ENCODE measurements at places on chromosomes 7 and 10. TPM values are rescaled to one million over a fixed set of nuclear protein-coding genes. Genes with fewer than 3 reads are reported as not detected.

DNA sequence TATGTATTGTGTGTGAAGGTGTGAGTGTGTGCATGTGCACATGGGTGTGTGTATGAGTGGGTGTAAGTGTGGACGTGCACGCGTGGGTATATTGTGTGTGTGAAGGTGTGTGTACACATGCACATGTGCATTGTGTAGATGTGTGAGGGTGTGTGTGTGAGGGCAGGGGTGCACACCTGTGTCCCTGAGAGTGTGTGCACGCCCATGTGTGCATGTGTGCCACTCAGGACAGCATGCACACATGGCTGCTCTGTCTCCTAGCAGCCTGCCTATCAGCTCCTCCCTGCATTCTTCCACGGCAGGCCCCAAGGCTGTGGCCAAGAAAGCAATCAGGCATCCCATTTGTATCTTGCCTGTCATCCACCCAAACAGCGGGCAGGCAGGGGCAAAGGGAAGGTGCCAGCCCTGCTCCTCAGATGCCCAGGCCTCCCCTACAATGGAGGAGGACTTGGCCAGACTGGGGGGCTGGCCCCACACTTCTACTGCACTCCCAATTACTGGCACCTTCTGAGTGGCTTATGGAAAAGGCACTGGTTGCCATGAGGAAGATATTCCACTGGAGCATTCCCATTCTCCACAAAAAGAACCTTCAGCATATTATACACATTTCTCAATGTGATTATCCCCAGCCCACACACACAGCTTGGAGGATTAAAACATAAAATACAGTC lies 380.4 kb upstream of the ZMIZ1 start:
- DNase-seq = peak; percentile 40

DNA sequence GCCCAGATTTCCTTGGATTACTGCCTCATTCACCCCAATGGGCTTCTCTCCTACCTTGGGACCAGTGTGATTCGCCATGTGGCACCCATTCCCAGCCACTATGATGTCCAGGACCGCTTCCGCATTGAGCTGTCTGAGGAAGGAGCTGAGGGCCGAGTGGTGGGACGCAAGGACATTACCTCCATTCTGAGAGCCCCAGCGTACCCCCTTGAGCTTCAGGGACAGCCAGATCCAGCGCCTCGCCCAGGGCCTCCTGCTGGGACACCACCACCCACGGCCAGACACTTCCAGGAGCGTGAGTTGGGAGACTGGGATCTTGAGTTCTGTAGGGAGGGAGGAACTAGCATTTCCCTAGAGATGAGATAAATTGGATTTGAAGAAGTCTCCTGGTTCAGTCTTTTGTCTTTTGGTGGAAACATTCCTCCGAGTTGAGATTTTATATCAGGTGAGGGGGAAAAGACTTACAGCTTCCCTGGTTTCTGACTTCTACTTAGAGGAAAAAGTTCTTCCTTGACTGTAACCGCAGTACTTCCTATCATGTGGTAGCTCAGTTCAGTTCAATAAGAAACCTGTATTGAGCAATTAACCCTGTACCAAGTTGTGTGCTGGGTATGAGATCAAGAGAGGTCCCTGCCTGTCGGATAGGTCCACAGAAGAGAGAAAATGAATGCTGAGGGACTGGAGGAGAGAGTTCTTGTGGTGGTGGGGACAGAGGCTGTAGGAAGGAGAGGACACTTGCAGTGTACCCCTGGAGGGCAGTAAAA lies 1.3 kb downstream of the MOSPD3 start:
- no peak for DNase-seq

The VENTX gene
- total RNA-seq = 0.04 TPM

The VWDE gene
- 1.6 TPM for total RNA-seq

The SPRN gene
- 0.53 TPM for total RNA-seq

- DNase-seq = no peak
These were observed 52.0 kb downstream of the THNSL1 start for GRCh38 chr10:25068152-25069058.

The PIK3CG gene
- total RNA-seq = 3.3 TPM

The PRSS2 gene
- total RNA-seq = 0.09 TPM

The LRRTM3 gene
- 2.6 TPM for total RNA-seq

The SLC37A3 gene
- total RNA-seq = 33.8 TPM

DNA sequence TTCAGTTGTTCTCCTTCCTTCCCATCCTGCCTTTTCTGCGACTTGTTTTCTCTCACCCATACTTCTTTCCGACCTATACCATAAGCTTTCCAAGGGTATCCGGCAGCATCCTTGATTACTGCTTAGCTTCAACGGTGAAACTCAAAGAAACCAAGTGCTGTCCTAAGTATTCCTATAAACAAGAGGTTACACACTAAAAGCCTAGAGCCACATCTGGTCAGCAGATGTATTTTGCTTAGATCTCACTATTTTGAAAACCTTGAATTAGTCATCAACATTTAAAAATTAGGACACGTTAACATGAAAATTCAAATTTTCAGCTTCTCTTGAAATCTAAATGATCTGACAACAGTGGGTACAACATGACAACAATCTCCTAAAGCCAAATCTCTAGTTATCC lies 20.0 kb downstream of the ARHGAP21 start:
- DNase-seq = peak; percentile 45

DNA sequence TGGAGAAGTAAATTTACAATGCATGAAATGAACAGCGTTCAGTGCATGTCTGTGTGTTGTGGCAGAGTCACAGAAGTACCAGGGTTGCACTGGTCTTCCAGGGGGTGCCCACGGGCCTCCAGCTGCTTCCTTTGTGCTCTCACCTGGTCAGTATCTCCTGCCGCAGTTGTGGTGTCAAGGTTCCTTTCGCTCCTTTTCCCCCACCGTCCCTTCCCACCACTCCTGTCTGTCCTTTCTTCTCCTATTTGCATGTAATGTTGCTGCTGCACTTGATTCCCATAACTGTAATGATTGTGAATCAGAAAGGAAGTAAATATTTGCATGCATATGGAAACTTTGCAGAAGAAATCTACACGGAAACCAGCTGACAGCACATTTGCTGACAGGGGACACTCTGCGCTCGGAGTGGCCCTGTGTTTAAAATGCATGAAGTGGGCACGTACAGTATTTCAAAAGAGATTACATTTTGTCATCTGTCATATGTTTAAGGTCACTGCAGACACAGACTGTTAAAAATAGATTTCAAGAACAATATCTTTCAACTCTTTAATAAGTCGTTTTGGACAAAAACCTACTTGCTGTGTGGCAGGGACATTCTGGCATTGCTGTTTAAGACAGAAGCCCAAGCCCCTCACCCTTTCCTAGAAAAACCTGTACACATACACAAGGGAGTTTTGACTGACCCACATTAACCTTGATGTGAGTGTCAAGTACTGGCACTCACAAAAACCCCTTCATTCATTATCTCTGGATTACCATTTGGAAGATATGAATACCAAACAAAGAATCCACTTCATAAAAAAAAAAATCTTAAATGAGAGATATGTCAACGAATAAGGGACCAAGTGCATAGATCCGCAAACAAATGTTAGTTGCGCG lies 336.7 kb upstream of the KLF6 start:
- peak; percentile 71 for DNase-seq

The ASIC3 gene
- total RNA-seq = 1.3 TPM

DNA sequence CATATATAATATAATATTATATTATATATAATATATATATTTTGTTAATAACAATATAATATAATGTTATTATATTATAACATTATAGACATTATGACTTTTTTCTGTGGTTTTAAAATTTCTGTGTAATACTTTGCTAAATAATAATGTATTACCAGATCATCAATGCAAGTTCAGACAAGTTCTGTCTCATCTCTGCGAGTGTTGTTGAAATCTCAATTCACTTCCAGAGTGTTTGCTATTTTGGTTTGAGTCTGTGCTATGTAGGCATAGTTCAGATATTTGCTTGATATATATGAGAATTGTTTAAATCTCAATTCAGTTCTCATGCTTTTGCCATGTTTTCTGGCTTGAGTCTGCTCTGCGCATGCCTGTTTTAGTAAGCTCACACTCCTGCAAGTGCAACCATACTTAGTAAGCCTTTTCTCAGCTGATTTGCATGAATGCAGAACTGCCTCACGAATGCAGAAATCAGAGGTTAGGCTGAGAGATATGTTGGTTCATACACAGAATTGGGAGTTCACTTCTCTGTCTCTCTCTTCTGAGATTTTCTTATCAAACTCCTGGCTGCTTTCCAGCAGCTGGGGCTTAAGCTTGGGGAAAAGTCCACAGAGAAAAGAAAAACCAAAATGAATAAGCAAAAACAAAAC lies 830.2 kb upstream of the SORCS1 start:
- peak; percentile 3 for DNase-seq

The RAPGEF5 gene
- total RNA-seq = 21.8 TPM

DNA sequence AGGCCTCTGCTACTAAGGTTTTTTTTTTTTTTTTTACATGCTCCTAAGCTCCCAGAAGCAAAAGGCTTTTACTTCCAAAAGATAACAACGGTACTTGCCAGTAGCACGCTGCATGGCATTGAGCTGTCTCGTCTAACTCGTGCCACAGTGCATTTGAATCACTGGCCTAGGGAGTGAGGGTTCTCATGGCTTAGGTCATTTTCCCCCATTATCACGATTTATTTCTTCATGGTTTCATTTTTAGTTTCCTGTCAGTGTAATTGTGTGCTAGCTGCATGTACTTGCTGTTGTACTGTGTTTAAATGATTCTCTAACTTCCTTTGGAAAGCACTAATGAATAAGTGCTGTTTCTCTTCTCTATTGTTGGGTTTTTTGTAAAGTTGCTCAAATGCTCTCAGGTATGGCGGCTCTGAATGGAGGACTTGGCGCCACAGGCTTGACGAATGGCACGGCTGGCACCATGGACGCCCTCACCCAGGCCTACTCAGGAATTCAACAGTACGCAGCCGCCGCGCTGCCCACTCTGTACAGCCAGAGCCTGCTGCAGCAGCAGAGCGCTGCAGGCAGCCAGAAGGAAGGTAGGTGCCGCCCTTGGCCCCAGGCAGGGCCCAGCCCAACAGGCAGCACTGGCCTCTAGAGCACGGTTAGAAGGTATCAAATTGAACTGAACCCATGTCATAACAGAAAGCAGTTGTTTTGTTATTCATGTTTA lies 290.5 kb downstream of the USP6NL start:
- no peak for DNase-seq

The AASS gene
- total RNA-seq = 20.6 TPM

The ERVW-1 gene
- total RNA-seq = 0.40 TPM

GRCh38 chr10:17227367-17228090 lies 512 bp upstream of the VIM start:
- DNase-seq = peak; percentile 57

The AKR1C3 gene
- total RNA-seq = 0.75 TPM

DNA sequence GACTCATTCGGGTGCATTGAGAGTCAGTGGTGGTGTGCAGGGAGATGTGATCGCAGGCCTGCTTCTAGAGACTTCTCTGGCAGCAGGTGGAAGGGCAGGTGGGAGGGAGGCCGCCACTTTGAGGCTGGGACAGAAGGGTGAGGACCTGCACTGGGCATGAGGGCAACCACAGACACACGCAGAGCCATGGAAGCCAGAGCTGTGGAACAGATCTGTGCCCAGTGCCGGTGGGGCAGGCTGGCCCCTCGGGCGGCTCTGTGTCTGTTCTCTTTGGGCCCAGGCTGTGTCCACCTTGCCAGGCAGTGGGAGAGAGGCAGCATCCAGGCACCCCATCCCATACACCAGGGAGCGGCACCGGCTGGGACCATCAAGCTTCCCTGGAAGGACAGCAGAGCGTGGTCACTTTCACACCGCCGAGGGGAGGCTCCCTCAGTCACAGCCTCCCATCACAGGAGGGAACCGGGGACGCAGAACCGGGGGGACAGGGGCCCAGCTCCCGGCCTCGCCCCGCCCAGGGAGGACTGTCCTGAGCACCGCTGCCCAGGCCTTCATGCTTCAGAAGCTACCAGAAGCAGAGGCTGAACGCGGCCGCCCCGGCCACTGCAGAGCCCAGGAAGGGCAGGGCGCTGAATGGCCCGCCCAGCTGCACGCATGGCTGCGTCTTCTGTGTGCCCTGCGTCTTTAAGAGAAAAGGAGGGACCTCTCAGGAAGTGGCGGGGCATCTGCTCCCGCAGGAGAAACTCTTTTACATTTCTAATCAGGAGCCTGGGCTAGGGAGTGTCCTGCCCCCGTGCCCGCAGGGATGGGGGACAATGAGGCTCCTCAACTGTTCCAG lies 32.1 kb downstream of the EN2 start:
- DNase-seq = no peak

DNA sequence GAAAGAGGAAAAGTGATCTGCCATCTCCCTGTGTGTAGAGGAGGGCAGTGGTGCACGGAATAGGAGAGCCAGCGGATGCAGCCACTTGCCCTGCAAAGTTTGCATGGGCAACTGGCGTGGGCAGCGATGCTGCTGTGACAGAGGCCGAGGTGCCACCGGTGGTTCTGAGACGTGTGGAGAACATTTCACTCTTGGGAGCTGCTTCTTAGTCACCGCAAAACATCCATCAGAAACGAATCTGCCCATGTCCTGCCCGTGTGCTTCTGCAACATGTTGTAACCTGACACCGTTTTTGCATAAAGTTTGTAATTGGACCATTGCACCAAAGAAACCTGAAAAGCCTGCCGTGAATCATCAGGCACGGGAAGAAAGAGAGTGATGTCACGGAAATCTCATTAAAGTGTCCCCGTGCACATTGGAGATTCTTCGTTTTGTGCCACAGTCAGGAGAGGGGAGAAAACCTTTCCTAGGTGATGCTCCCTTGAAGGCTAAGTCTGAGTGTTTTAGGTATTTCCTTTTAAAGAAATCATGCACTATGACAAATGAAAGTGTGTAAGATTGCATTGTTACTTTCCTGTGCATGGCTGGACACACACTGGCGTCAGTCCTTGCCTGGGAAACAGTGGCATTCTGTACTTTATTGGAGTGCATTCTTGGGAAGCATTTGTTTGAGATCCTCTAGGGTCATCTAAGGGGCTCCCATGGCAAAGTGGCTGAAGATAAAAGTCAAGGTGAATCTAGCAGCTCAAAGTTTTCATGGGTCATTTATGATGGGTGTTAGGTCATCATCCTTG lies 302.6 kb downstream of the KLF6 start:
- DNase-seq = peak; percentile 88

DNA sequence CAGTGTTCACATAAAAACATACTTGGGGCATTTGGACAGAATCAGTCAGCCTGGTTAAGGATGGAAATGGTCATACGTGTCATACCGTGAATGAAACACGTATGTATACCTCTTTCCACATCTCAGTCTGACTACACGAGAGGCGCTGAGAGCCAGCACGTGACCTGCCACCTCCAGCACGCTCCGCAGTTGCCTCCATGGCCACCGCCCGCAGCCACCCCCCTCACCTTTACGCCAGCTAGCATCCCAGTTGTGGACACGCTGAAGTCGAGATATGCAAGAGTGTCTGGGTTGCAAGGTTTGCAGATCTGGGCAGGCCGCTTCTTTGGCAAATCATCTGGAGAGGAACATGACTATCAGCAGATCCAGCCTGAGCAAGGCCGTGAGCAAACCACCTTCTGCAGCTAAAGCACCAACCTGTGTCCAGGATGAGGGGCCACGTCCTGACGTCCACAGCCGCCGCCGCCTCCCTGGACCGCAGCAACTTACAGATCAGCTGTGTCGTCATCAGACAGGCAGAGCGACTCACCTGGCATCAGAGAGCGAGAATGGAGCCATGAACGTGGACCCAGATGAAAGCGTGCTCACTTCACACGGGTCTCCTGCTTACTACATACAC lies 209.4 kb downstream of the ZMYND11 start:
- DNase-seq = no peak

The NME8 gene
- total RNA-seq = 0.22 TPM

The CHN2 gene
- total RNA-seq = 10.2 TPM

GRCh38 chr7:2046581-2047565 lies 185.9 kb downstream of the MAD1L1 start:
- peak; percentile 52 for DNase-seq

The CRHR2 gene
- 0.40 TPM for total RNA-seq

- DNase-seq = no peak
These were observed 72.1 kb downstream of the ARMC3 start for GRCh38 chr10:22999942-23000341.

GRCh38 chr7:48452218-48452617 lies 281.0 kb downstream of the ABCA13 start:
- DNase-seq = peak; percentile 12
